ENCODE measurements at places on chromosomes 1 and 21. TPM values are rescaled to one million over a fixed set of nuclear protein-coding genes. Genes with fewer than 3 reads are reported as not detected.

Gene ATF3
- total RNA-seq: 1.2 TPM

Gene LCA5L
- total RNA-seq: 0.96 TPM

Gene ST6GALNAC3
- 0.48 TPM for total RNA-seq

- DNase-seq: no peak
These were observed 80.6 kb downstream of the SLC25A24 start for GRCh38 chr1:108119500-108119899.

DNA sequence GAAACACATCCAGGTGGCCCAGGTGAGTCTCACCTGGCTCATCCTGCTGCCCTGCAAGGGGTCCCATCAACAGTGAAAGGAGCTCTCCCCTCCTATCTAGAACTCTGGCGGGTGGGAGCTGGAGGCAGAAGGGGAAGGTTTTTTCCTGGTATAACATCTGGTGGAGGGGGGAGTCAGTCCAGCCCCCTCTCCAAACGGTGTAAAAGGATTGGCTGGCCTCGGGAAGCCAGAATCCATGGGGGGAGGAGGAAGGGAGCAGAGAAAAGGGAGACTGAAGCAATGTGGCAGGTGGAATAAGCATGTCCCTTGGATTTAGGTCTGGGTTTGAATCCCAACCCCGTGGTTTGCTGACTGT, 1.2 kb upstream of the CAMK2N1 start:
- no peak for DNase-seq

Gene FALEC
- total RNA-seq: not detected

Gene CSMD2
- total RNA-seq: 1.1 TPM

- DNase-seq: peak; percentile 80
These were observed at the start of gene NEXN for GRCh38 chr1:77888081-77888780. TSS of gene NEXN (plus strand) at chr1:77888624. CDS start at chr1:77916107, 27,483 bp downstream.

Gene CSF1
- 51.5 TPM for total RNA-seq

DNA sequence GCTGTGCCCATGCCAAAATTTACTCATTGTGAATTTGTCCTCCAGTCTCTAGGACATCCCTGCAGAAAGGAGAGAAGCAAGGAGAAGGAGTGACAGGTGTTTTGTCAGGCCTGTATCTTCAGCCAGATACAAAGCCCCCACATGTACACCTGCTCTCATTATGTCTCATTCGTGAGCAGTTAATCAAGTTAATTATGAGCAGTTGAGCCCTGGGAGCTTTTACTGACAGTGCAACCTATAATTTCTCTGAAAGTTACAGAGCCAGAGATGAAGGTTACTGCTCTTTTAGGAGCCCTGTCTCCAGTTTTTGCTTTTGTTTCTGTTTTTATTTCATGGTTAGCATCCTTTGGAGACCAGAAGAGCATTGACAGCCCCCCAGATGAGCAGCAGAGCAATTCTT, 5.0 kb upstream of the ILDR2 start:
- DNase-seq: no peak

- DNase-seq: no peak
These were observed 28.5 kb downstream of the TNN start for GRCh38 chr1:175095978-175096607.

DNA sequence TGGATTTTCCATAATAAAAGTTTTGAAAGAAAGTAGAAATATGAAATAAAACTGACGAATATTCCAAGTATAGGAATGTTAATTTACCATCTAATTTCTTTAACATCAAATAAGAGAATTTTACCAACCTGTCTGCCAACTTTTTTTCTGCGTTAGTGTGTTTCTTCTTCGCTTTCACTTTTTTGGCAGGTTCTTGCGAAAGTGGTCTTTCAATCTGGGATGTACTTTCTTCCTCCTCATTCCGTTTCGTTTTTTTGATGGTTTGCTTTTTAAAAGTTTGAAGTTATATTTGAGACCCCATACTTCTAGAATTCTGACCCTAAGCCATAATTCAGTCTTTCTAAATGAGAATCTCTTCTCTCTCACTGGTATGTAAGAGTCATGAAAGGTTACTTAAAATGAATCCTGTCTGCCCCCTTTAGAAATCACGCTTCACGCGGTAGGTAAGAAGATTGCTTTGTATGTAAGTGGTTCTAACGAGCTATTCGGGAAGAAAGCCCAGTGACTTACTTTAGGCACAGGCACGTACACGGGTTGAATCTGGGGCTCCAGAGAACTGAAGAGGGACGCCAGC, 580 bp downstream of the RBM34 start:
- peak; percentile 54 for DNase-seq

Gene S100A12
- total RNA-seq: not detected

DNA sequence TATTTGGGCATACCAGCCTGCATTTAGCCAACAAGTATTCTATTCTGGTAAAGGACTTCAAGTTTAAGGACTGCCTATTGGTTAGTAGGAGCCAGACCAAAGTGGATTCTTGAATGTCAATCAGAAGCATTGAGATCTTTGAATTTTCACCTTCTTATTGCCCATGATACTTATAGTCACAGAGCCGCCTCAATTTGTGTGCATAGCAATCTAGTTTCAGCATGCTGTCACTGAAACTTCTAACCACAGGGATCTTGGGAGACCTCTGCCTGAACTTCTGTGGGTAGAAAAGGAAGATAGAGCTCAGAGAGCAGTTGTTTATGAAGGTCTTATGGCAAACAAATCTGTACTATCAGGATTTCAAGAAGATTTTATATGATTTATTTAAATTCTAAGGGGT, 501.4 kb upstream of the USP24 start:
- DNase-seq: peak; percentile 77

Gene CENPL
- total RNA-seq: 39.3 TPM

DNA sequence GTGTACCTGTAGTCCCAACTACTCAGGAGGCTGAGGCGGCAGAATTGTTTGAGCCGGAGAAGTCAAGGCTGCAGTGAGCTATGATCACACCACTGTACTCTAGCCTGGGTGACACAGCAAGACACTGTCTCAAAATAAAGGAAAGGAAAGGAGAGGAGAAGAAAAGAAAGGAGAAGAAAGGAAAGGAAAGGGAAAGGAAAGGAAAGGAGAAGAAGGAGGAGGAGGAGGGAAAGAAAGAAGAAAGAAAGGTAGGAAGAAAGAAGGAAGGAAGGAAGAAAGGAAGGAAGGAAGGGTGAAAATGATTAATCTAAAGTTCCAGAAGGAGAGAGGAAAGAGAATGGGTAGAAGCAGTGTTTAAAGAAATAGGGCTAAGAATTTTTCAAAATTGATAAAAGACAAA, 12.2 kb downstream of the SPOCD1 start:
- no peak for DNase-seq

GRCh38 chr21:26087223-26087918, 83.2 kb downstream of the APP start:
- DNase-seq: no peak

GRCh38 chr1:212119397-212119837, 83.9 kb downstream of the DTL start:
- no peak for DNase-seq

Gene TFAP2E
- total RNA-seq: 0.96 TPM

Gene DPH5
- 20.5 TPM for total RNA-seq

DNA sequence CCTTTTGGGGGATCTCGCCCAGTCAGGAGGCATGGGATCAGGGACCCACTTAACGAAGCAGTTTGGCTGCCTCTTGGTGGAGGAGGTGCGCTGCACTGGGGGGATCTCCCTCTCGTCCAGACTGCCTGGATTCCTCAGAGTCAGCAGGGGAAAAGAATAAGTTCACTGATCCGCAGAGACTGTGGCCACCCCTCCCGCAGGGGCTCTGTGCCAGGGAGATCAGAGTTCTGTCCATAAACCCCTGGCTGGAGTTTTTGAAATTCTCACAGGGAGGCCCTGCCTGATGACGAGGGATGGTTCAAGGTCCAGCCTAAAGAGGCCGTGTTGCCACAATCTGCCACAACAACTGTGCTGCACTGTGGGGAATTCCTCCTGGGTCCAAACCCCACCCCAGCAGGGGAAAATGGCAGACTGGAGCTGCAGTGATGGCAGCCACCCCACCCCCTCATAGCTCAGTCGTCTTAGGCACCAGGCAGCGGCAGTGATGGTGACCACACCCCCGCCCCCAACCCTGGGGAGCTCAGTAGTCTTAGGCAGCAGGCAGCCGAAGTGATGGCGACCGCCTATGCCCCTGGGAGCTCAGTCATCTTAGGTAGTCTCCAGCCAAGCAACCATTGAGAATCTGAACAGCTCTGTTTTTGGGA, 273.8 kb upstream of the USP25 start:
- no peak for DNase-seq

Gene PTCH2
- 0.12 TPM for total RNA-seq

DNA sequence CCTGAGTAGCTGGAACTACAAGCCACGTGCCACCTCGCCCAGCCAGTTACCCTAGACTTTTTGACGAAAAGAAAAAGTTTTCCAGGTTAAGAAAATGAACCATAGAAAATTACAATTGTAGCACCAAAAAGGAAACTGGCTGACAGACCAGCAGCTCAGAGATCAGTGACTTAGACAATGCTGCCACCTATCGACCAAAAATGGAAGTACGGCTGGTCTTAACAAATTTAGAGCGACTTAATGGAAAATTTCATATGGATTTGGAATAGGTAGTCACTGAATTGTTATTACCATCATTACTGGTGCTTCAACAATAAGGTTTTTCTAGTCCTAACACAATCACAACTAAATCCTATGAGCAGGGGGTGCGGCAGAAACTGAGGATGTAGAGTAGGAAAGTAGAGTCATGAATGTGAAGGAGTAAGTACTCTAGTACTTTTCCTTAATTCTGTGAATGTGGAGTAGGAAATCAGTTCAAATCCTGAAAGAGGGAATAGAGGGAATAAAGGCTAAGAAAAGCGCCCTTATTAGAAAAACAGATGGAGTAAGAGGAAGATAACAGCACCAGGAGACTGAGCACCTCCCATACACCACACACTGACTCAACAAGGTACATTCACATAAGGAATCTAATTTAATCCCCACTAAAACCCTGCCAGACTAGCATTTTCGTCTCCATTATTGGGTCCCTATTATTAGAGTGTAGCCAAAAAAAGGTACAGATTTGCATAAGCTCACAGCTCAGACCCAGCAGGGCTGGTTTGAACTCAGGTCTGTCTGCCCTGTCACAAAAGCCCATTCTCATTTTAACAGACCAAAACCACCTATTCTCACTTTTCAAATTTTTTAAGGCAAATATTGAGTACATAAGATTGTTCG, 37.9 kb upstream of the MGST3 start:
- peak; percentile 65 for DNase-seq

DNA sequence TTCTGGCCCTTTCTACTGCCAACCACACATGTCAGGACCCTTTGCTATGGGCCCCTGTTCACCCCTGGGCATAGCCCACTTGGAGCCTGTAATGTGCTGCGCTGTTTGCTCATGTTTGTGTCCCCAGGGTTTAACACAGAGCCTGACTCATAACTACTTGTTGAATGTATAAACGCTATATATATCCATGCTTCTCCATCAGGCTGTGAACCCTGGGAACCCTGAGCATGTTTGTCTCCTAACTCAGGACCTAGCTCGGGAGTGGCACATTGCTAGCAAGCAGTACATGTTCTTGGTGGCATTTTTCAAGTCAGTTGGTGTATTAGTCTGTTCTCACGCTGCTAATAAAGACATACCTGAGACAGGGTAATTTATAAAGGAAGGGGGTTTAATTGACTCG, 8.0 kb downstream of the OLFML3 start:
- no peak for DNase-seq

DNA sequence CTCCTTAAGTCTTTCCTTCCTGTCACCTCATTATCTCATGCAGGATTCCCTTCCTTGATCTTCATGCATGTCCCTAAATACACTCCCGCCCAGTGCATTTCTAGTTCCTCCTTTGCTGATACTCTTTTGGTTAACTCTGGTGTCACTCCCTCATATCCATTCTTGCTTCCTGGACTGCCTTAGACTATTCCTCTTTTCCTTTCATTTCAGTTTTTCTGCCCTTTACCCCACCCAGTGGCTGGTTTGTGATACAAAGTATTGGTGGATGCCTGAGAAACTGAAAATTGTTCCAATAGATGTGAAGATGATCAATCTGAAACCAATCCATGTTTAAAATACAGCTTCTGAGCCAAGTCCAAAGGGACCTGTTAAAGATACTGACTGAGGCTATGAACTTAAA, 553.8 kb upstream of the CAMK1G start:
- DNase-seq: peak; percentile 31

DNA sequence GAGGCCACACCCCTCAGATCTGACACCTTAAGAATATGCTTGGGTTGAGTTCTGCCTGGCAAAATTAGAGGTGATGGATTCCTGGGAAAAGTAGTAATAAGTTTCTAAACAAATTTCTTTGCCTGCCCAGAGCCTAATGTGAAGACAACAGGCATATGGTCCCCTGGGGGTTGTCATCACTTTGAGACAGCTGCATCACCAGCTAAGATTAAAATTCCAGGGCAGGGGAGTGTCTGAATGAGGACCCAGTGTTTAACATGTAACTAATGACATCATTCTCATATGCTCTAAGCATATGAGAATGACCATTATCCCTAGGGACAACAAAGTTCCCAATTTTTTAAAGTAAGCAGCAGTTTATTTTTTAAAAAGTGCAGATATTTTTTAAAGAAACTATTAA, 432.2 kb downstream of the PCP4 start:
- DNase-seq: no peak

- no peak for DNase-seq
These were observed 30.7 kb downstream of the CD58 start for GRCh38 chr1:116540088-116540487.

Gene PPIE
- 75.6 TPM for total RNA-seq

- no peak for DNase-seq
These were observed 725.7 kb downstream of the USP25 start for GRCh38 chr21:16455526-16455925.

DNA sequence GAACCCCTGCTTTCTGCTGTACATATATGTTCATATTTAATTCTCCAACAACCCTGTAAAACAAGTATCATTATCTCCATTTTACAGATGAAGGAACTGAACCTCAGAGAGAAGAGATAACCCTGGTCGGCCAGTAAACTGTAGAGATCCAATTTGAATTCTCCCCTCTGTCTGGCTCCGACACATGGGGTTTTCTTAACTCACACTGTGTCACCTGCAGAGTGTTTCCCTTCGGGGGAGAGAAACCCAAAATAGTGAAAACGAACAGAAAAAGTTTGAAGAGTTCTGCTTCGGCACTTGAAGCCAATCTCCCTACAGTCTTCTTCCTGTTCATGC, 17.4 kb upstream of the BCAR3 start:
- no peak for DNase-seq

DNA sequence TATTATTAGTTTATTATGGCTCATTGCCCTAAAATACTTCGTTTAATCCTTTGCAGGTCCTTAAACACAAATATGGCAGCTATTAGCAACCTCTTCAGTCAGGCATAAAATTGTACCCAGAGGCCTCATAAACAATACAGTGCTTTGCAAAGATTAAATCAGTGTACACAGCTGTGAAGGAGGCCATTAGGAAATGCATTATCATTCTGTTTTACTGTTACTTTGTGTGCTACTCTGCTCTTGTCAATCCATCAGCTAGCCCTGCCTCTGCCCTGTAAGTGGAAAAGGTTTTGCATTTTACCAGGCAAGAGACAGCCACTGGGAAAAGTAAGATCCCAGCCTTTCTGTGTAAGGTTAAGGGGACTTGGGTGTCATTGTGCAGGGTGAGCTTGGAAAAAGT, 415.7 kb upstream of the DAB1 start:
- DNase-seq: no peak

Gene SPAG17
- total RNA-seq: not detected

DNA sequence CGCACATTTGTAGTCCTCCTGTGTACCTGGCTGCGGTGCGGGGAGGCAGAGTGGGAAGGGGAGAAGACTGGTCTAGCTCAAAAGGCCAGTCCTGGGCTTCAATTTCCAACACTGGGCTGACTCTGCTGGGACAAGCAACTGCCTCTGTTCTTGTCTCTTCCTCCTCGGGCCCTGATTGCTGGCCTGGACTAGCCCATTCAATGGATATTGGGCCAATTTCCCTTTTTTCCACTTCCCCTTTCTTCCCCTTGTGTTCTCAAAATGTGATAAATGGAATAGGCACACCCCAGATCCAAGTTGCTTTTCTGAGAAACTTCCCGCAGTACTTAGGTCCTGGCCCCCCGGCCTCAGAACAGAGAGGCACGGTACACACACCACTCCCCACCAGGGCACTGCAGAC, 48.2 kb downstream of the SPSB1 start:
- no peak for DNase-seq

Data from RPMI7951 (cell line).